ENCODE measurements at places on chromosomes 3 and 15.

- no peak for DNase-seq
These were observed 15.8 kb upstream of the SAMMSON start for GRCh38 chr3:69983546-69984265.

GRCh38 chr3:186032321-186032720 is 76.6 kb downstream of the ETV5 start:
- DNase-seq, result no peak

GRCh38 chr3:31226346-31226745 is 306.4 kb upstream of the STT3B start:
- DNase-seq, result no peak

DNA sequence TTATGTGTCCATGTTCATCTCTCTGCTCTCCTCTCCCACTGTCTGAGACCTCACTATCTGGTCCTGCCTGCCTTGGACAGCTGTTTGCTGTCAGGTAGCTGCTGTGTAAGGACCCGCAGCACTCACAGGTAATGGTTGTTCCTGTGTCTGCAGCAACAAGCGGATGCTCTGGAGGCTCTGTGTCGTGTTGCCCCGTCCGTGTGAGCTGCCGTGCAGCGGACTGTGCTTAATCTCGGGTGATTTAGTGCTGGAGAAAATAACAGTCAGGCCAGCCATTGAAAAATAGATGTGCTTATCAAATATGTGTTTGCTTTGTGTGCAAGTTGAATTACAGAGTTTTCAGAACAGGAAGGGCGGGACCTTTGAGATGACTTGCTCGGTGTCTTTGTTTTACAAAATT is 121.4 kb downstream of the GABRG3 start:
- DNase-seq, result no peak

DNA sequence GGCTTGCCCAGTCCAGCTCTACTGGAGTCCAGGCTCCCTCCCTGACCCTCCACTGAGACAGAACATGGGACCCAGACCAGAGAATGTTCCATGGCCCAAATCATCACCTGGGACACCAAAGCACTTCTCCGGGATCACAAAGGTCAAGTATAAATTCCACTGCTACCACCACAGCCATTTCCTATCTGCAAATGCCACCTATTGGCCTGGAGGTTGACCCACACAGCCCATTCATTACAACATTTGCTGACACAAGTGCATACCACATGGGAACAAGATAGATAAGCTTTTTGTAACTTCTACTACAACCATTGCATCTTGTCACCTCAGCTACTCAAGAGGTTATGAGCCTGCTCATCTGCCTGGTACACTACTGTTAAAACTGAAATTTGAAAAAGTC is 126.8 kb upstream of the NECTIN3 start:
- DNase-seq, result no peak

GRCh38 chr15:101488300-101489164 is 975 bp downstream of the PCSK6 start:
- no peak for DNase-seq

DNA sequence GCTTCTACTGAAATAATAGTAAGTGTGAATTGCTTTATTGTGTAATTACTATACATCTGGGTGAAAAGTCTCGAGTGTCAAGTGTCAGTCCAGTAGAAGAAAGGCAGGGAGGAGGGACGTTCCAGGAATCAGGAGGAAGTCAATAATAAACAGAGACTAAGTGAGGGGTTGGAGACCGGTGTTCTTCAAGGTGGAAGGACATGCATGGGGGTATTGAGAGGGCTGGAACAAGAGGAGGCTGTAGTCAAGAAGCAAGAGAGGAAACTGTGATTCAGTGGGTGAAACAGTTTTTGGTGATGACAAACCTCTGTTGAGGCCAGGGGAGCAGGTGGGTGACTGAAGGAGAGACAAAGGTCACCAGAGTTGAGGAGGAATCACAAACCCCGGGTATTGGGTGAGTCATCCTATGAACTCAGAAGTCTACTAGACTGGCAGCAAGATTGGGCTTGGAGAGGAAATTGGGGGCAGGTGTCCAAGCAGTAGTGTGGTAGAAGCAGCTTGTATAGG is 11.6 kb upstream of the SCAMP5 start:
- DNase-seq, result no peak

- DNase-seq, result no peak
These were observed 6.2 kb downstream of the HMG20A start for GRCh38 chr15:77426871-77427270.

GRCh38 chr15:78740904-78741274 is 70.4 kb downstream of the ADAMTS7 start:
- DNase-seq, result no peak

- no peak for DNase-seq
These were observed 9.9 kb downstream of the ITPR1 start for GRCh38 chr3:4503050-4503449.

DNA sequence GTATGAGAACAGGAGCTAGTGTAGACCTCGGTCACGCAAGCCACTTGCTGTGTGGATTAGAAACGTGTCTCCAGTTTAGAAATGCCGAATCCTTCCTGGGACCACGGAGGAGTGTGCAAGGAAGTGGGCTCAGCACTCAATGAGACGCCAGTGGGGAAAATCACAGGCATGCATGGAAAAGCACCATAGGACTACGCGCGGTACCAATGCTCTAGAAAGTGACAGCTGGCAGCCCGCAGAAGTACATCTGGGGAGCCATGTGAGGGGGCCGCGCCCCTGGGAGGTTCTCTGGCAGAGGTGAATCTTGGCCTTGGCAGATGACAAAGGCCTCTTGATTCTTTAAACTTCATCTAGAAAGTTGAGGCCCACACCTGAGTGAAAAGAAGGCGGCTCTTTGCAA is 99.3 kb downstream of the LRRK1 start:
- DNase-seq, result no peak

DNA sequence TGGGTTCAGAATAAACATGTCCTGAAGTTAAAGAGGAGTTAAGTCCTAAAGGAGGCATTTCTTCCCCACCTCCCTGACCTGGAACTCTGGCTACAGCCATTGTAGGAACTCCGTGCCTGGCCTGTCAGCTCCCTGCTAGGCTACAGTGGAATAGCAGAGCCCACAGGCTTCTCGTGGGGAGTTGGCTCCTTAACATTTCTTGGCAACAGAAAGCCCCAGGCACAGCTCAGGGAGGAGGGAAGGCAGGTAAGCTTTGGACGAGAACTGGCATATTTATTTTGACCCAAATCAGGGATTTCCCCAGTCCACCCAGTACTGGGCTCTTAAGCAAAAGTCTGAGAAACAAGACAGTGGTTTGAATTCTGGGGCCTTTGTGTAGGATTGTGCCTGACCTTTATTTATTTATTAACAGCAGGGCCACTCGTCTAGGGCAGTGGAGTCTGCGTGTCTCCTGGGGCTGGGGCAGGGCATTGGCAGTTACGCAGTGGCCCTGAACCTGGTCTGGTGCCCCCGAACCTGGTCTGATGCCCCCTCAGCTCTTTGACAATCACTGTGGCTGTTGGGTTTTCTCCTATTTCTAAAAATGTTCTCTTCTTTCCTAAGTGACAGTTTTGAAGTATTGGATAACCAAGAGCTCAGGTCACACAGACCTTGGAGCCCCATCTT is 7.9 kb upstream of the ISG20 start:
- DNase-seq, result no peak

GRCh38 chr15:96351761-96352603 is 21.5 kb downstream of the NR2F2 start:
- peak; percentile 8 for DNase-seq

DNA sequence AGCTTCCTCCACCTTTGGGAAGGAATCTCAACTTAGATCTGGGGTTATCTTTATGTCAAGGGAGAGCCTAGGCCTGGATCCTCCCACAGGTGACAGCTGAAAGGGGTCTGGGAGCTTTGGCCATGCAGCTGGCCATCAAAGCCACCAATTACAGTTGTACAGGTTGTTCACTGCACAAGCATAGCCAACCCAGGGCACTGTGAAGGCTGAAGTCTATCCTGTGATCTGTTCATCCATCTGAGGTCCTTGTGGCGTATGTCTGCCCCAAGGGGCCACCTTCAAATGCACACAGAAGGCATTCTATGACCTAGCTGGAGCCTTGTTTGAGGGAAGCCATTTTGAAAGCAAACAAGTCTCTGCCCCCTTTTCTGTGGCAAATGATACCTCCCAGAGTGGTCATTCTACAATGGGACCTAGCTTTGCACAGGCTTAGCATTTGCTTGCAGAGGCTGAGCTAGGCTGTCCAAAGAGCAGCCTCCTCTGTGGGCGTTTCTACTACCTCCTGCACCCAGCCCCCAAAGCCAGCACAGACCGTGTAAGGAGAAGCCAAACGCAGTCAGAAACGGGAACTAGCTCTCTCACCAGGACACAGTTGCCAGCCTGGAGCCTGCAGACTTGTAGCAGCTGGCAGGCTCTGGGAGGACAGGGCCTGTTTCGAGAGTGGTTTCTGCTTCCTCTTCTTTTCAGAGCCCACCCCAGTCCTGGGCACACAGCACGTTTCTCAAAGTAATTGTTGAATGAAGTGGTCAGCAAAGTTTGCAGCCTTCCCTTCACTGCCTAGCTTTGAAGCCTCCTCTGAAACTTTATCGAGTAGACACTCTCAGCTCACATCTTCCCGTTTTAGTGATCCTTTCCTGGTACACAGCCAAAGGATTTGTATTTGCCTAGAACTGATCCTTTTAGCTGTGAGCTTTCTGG is 157.3 kb upstream of the SMAD3 start:
- peak; percentile 90 for DNase-seq

DNA sequence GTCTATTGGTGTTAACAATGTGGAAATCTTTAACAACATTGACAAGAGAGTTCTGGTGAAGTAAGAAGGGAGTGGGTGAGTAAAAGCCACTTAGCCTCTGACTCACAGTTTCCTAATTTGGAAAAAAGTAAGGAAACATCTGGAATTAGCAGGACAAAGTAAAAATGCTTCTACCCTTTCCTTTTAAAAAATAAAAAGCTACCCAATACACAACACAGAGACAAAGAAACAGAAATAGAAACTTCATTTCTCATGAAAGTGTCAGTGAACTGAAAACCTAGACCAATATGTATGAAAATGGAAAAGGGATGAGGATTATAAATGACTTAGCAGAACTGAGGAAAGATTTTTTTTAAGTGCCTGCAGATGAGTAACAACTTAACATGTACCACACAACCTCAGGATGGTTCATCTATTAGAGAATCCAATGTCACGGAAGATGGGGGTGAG is 65.4 kb downstream of the SSR3 start:
- DNase-seq, result no peak

DNA sequence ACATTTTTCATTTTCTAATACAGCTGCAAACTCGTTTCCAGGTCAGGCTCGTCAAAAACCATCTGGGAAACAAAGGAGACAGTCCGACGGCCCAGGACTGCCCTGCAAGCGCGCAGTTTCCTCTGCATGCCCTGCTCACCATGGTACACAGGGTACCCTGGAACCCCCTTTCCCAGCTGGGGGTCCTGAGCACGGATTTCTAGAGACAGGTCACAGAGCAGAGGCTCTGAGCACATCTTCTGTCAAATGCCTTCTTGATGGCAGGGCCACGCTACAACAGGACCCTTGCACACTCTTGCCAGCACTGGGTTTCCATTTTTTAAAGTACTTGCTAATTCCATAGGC is 8.1 kb downstream of the ZXDC start:
- no peak for DNase-seq

GRCh38 chr3:112199622-112200316 is 66.7 kb upstream of the GCSAM start:
- no peak for DNase-seq

- no peak for DNase-seq
These were observed 19.0 kb downstream of the C2CD4A start for GRCh38 chr15:62085740-62086139.

GRCh38 chr3:16290827-16291196 is 25.8 kb downstream of the OXNAD1 start:
- DNase-seq, result no peak

GRCh38 chr15:101486696-101487459 is 2.6 kb downstream of the PCSK6 start:
- DNase-seq, result no peak

DNA sequence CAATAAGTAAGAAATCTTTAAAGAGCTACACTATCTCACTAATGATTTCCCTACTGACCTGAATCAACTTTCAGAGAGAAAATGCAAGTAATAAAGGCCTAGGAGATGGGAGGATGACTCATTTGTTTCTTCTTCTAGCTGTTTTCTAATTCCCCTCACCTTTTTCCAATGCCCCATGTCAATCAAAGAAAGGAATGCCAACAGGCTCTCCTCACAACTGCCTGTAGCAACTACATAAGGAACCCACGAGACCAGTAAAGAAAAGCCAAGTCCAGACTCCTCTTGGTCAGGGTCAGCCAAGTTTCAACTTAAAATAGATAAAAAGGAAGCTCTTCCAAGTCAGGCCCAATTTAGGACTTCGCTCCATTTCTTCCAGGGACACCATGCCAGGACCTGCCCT is 201.9 kb downstream of the TNIK start:
- DNase-seq, result no peak

GRCh38 chr15:101188637-101189408 is 63.0 kb downstream of the CHSY1 start:
- peak; percentile 66 for DNase-seq

DNA sequence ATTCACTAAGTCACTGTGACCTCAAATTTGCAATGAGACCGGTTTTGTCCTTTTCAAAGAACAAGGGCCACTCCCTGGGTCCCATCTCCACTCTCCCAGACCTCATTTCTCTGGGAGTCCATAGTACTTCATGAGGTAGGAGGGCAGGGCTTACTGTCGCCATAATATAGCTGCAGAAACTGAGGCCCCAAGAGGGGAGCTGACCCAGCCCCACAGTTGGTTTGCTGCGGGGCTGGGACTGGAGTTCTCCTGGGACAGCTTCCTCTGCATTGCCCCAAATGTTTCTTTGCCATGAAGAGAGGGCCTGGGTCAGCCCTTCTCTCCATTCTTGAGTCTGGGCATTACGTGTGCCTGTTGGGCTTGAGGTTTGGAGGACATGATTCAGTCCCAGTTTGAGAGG is 60.1 kb downstream of the ITGA11 start:
- no peak for DNase-seq

DNA sequence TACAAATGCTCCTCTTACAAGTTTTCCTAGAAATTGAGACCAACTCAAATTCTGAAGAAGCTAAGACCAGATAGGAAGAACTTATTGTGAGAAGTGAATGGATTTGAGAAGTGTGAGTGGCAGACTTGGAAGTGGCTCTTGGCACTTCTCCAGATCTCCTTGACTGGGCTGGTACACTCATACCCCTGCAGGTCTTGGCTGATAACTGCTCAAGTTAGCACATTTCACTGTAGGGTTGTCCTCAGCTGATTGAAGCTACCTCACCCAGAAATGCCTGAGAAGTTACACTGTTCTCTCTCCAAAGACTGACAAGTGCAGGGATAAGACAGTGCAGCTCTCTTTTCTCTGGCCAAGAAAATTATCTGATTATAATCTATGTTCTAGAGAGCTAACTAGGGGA is 16.5 kb upstream of the CLDN1 start:
- peak; percentile 11 for DNase-seq

- no peak for DNase-seq
These were observed 586.4 kb downstream of the GRM7 start for GRCh38 chr3:7447197-7447769.

- DNase-seq, result no peak
These were observed 116.0 kb upstream of the NEO1 start for GRCh38 chr15:72936237-72936636.
